ENCODE measurements at places on chromosomes 16 and 17. TPM values are rescaled to one million over a fixed set of nuclear protein-coding genes. Genes with fewer than 3 reads are reported as not detected.

DNA sequence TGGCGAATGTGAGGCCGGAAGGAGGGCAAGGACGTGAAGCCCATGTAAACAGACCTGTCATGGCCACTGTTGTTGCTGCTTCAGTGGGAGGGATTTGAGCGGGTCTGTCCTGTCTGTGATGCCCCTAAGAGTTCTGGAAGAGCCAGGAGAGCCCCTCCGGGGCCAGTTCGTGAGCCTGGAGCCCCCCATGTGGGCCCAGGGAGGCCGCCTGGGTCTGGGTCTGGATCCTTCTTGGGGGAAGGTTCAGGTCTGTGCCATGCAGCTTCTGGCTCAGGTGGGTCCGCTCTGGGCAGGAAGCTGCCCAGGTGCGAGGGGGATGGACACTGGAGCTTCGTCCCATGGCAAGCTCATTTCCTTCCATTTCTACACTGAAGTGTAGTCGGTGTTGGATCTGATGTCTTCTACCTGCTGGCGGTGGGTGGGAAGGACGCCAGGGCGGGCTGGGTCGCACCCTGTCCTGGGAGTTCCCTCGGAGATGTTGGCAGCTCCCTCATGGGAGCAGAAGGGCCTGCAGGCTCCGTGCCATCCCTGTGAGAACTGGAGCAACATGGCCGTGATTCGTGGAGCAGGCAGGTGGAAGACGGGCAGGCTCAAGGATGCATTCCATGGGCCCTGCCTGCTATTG, 11.2 kb upstream of the WFIKKN1 start:
- no peak for ATAC-seq

DNA sequence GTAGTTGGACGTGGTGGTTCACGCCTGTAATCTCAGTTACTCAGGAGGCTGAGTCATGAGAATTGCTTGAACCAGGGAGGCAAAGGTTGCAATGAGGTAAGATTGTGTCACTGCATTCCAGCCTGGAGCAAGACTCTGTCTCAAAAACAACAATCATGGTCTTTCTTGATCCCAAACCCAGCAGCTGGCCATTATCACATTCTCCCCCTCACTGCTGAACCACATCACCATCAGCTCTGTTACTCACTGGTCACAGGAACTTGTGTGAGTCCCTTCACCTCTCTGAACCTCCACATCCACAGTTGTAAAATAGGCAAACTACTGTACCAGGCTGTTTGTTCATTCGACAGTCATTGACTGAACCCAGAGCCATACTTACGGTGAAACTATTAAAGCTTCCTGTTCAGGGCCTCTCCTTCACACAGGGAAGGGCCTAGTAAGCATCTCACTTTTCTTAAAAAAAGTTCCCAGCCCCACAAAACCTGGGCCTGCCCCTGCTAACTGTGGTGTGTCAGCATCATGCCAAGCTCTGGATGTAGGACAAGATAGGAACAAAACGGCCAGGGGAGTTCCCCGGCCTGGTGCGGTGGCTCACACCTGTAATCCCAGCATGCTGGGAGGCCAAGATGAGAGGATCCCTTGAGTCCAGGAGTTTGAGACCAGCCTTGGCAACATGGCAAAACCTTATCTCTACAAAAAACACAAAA, 104.7 kb downstream of the COPRS start:
- no peak for ATAC-seq

ANKRD40CL gene
- not detected for total RNA-seq

SLC38A8 gene
- total RNA-seq: not detected

DNA sequence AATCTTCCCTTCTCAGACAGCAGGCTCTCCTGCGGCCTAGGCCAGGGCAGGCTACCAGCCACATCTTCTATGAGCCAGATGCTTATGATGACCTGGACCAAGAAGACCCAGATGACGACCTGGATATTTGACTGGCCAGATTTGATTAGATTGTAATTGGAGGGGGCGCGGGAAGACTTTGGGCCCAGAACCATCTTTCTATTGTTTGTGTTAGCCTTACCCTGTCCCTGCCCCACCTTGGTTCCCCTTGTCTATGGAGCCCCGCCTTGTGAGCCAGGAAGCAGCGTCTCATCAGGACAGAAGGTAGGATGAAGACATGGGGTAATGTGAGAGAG, 2.8 kb downstream of the CLDN7 start:
- ATAC-seq: no peak

DNA sequence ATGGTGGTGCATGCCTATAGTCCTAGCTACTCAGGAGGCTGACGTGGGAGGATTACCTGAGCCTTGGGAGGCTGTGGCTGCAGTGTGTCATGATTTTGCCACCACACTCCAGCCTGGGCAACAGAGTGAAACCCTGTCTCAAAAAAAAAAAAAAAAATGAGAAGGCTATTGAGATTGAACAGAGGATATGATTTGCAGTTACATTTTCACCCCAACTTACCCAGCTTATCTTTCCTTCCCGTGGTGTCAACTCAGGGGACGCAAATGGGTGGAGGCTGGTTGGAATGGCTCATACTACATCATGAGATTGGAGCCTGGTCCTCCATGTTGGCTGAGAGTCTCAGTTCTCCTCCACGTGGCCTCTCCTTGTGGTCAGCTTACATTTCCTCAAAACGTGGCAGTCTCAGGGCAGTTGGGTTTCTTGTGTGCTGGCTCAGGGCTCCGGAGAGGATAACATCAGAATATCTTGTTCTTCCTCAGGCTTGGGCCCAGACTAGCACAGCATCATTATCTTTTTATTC, 17.2 kb upstream of the NSMCE1 start:
- peak; percentile 28 for ATAC-seq

ZNF594 gene
- total RNA-seq: 21.3 TPM

KRTAP9-8 gene
- total RNA-seq: not detected

- ATAC-seq: no peak
Measured at GRCh38 chr17:31224366-31224765, 72.7 kb downstream of the OMG start.

- no peak for ATAC-seq
Measured at GRCh38 chr17:63153488-63153887, 187.5 kb downstream of the TANC2 start.

All from gastroesophageal sphincter (tissue), 4 donors.